ENCODE measurements at places on chromosomes 11 and 22. TPM values are rescaled to one million over a fixed set of nuclear protein-coding genes. Genes with fewer than 3 reads are reported as not detected.

- no peak for DNase-seq
Measured at GRCh38 chr22:20740222-20740951, 33.5 kb upstream of the SERPIND1 start.

- DNase-seq, result no peak
Measured at GRCh38 chr11:77371646-77372045, 70.2 kb upstream of the GDPD4 start.

DNA sequence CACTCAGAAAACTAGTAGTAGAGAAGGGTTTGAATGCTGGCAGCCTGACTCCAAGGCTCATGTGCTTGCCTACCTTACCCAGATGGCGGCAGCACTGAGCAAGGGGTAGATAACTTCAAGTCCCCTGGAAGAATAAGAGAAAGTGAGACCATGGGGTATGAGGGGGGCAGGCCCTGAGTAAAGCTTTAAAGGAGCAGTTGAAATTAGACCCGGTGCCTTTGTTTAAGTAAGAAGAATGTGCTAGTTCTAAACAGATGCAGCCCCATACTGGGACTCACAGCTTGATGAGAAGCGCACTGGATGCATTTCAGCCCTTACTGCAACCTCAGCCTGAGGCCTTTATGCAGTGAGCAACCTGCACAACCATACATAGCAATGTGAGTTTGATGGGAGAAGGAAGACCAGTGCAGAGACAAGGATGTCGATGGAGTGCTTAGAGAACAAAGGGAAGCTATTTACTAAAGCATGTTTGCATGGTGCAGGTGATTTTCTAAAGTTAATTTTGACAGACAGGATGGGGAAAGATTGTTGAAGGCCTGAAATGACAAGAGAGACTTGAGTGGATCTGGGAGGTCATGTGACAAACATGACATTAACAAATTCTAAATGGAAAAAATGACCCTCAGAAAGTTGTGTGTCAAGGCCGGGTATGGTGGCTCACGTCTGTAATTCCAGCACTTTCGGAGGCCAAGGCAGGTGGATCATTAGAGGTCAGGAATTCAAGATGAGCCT lies 27.1 kb upstream of the TMA7B start:
- no peak for DNase-seq

- no peak for DNase-seq
Measured at GRCh38 chr11:66637557-66638176, 836 bp upstream of the RBM4 start.

GRCh38 chr22:28440592-28441390 lies 238.8 kb downstream of the TTC28 start:
- DNase-seq, result no peak

DNA sequence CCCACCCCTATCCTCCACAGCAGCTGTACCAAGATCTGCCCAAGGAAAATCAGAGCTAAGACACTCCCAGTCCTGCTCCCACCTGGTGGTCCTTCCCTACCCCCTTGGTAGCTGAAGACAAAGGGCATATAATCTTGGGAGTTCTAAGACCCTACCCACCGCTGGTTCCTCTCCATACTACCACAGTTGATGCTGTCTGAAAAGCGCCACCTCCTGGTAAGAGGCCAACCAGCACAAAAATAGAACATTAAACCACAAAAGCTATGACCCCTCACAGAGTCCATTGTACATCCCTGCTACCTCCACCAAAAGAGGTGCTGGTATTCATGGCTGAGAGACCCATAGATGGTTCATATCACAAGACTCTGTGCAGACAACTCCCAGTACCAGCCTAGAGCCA lies 161.5 kb upstream of the ARHGAP42 start:
- DNase-seq, result no peak

GRCh38 chr11:107834995-107835394 lies 23.6 kb downstream of the SLC35F2 start:
- no peak for DNase-seq

DNA sequence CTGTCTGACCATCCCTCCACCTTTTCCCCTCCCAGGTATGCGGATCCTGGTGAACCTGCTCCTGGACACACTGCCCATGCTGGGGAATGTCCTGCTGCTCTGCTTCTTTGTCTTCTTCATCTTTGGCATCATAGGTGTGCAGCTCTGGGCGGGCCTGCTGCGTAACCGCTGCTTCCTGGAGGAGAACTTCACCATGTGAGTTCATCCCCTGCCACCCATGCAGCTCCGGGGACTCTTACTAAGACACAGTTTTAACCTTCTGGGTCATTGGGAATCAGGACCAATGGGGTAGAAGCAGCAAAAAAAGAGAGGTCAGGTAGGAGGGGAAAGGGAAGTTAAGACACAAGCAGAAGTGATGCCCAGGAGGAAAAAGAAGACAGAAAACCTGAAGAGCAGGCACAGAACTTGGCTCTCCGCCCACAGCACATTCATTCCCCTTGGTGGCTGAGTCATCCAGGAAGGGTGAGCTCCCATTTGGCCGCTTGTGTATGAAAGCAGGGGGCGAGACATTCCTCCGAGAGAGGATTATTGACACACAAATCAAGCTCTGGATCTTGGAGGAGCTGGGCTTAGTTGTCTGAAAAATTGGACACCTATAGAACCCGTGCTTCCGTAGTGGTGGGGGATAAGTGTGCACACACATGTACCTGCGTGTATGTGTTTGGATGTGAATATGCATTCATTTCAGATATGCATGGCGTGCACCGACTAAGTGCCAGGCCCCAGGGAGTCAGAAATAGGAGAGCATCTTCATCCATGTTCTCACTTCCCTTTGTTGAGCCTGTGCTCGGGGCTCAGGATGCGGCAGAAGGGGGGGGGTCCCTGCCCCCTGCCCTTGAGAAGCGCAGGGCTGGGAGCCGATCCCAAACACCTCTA lies 64.2 kb downstream of the CACNA1I start:
- DNase-seq, result no peak

- no peak for DNase-seq
Measured at GRCh38 chr11:74672956-74673692, 58.1 kb downstream of the CHRDL2 start.

DNA sequence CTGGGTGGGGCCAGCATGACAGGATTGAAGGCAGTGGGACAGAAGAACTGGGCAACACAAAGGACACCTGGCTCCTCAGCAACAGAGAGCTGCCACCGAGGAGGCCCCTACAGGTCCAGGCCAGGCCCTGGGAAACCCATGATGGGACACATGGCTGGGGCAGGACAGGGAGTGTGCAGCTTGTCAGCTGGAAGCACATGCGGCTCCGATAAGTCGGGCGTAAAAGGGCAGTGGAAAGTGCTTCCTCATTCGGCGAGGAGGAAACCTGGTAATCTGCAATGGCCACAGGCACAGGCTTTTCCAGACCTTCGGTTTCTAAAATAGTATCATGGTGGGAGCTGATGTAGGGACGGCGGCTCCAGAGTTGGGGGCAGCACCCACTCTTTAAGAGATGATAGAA lies 16.5 kb downstream of the GNAZ start:
- DNase-seq, result no peak

DNA sequence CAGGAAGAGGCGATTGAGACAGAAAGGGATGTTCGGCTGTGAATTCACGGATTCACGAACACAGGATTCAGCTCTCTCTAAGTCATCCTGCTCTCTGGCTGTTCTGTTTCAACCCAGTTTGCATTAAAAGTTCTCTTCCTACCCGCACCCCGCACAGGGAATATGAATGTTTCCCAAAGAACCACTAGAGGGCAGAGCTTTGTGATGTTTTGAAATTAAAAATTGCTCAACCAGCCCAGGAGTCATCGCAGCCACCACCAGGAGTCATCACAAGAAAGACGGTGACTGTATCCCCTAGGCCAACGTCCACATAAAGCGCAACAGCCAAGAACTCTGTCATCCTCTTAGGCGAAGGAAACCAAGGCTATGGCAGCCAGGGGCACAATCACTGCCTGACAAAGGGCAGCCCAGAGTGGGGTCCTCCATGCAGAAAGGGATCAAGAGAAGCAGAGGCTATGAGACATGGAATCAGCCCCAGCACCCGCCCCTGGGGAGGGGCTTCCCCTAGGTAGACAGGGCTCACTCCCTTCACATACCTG lies 122.4 kb downstream of the WT1 start:
- peak; percentile 9 for DNase-seq

DNA sequence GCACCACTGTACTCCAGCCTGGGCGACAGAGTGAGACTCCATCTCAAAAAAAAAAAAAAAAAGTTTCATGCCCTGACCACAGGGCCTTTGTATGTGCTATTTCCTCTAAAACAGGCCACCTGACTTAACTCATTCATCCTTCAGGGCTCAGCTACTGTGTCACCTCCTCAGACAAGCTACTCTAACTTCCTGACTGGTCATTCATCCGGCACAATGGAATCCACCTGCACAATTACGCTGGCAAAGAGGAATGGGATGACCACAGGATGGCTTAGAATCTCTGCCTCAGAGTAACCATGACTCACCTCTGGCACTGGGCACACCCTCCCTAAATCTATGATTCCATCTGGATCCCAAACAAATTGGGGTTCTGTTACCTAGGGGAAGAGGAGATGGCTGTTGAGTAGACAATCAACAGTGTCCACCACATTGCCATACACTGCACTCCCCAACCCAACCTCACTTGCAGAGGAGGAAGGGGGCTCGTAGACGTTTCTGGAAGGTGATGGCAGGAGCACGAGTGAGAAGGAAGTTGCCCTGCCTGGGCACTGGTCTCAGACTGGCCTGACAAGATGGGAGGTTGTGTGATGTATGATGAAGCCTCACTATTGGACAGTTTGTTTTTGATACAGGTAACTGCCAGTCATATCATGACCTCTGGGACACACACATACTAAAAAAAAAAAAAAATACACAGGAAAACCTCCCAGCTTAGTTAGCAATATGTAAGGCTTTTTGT lies 22.8 kb upstream of the HMOX1 start:
- no peak for DNase-seq

GRCh38 chr11:127628458-127628785 lies 627.9 kb upstream of the KIRREL3 start:
- DNase-seq, result no peak

DNA sequence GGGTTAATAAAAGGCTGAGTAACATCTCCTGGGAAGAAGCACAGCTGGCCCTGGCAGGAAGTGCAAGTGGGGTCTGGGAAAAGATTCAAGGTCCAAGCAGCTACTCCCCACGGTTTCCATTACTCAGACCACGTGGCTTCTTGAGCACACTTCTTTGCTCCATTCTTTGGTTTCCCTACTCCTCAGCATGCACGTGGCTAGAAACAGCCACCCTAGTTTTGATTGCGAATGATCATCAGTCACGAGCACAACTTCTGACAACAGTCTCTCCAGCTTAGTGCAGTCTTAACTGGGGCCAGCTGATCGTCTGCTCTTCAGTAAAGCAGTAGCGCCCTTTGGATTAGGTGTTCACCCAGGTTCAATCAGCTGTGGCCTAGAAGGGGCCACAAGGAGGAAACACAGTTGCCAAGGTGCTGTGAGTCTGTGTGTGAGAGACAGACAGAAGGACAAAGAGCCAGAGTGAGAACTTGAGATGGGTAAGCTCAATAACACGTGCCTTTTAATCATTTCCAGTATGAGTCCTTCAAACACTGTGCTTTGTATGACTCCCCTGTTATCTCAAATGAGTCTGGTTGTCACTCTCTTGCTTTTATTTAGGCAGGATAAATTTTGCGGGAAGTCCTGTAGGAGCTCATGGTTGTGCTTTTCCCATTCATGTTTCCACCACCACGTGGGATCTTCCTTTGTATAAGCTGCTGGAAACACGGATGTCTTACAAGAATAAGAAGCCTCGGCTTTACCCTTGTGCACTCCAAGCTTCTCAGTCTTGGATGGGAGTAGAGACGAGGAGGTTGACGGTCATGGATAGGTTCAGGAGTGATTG lies 901 bp upstream of the PARVA start:
- peak; percentile 81 for DNase-seq

DNA sequence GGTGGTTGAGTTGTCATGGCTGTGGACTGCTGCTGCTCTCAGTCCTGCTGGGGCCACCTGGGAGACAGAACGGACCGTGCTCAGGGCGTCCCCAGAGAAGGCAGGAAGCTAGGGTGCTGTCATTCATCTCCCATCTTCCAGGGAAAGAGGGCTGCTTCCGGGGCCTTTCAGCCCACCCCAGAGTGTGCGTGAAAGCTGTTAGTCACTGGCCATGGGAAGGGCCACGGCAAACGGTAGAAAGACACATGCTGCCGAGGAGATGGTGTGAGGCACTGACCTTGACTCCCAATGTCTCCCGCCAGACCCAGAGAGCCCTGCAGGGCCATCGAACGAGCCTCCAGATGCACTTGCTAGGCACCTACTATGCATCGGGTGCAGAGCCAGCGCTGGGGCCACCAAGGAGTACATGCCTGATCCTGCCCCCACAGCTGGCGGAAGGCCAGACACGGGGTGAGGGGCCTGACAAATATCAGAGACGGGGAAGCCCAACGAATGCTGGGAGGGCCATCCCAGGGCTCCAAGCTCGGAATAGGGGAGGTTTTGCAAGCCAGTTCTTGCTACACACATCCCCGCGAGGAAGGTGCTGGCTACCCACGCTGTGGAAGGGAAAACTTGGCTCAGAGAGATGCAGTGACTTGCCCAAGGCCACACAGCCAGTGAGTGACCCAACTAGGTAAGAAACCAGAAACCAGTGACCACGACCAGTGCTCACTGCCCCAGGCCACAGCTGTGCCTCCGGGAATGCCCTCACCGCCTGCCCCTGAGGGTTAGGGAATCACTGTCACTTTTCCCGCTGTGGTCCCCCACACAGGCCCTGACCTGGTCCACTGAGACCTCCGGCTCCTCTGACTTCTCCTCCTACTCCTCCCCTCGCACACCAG lies 10.1 kb downstream of the RAC2 start:
- DNase-seq, result no peak

DNA sequence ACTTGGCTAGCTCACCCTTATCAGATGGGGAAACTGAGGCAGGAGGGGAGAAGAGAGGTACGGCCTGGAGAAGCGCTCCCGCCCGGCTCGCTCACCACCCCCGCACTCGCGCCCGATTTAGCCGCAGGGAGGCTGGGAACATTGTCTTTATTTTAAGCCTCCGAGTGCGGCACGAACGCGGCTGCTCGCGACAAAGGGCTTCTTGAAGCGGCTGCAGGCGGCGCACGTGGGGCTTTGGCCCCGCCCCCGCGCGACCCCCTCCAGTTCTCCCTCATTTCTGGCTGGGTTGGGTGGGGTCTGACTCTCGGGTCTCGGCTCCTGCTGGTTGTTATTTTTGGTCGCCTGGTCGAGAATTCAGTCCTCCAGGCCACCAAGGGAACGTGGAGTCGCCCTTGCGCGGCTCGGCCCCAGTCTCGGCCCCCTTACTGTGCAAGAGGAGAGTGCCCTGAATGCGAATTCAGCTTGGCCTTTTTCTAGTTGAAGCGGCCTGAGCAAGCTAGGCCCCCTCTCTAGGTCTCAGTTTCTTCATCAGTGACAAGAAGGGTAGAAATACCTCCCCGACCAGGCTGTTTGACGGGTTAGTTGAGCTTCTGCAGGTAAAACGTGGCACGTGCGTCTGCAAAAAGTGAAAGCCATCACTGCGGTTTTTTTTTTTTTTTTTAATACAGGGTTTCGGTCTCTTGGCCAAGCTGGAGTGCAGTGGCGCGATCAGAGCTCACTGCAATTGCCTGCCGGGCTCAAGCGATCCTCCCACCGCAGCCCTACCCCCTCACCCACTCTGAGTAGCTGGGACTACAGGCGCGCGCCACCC lies 2.6 kb upstream of the CHRM1 start:
- DNase-seq, result no peak

RAB3IL1 gene
- 19.6 TPM for polyA plus RNA-seq

SLC1A2 gene
- polyA plus RNA-seq, result 0.49 TPM

TMEM184B gene
- 56.5 TPM for polyA plus RNA-seq

DYNC2H1 gene
- polyA plus RNA-seq, result 10.2 TPM

OVOL1 gene
- polyA plus RNA-seq, result 32.6 TPM
